ENCODE measurements at places on chromosomes 1 and 21.

- peak; percentile 49 for DNase-seq
Observed at GRCh38 chr1:201013991-201014815, 9.3 kb downstream of the KIF21B start.

DNA sequence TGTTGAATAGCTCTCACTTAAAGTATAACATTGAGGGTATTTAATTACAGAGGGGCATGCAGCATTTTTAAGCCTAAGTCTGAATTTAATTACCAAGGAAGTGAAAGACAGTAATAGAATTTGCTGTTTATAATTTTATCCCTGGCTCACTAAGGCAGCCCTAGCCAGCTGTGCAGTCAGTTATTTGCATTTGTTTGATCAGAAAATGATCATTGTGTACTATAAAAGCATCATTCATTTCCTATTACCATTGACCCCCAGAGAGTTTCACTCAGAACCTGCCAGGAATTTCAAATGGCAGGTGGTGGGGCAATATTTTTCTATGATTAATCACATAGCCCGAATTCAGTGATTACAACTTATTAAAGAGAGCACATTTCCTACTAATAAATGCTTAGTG lies 277.1 kb upstream of the KAZN start:
- DNase-seq: no peak

- no peak for DNase-seq
Observed at GRCh38 chr1:224559981-224560728, 56.0 kb upstream of the CNIH3 start.

GRCh38 chr1:15289251-15289651 lies 42.2 kb downstream of the FHAD1 start:
- DNase-seq: no peak

GRCh38 chr21:38097789-38098188 lies 159.0 kb upstream of the KCNJ15 start:
- no peak for DNase-seq

DNA sequence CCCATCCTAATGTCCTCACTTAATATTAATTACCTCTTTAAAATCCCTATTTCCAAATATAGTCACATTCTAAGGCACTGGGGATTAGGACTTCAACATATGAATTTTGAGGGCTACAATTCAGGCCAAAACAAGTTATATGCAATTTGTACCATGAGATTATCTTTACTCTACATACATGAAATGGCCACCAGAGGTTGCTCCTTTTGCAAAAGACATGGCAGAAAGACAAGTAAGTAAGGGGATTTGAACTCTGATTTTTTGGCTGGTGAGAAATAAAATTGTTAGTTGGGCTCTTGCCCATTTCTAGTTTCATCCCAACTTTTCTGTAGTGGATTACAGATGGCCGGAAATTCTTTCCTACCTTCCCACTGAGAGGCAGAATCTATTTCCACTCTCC lies 4.8 kb upstream of the ALG6 start:
- no peak for DNase-seq

DNA sequence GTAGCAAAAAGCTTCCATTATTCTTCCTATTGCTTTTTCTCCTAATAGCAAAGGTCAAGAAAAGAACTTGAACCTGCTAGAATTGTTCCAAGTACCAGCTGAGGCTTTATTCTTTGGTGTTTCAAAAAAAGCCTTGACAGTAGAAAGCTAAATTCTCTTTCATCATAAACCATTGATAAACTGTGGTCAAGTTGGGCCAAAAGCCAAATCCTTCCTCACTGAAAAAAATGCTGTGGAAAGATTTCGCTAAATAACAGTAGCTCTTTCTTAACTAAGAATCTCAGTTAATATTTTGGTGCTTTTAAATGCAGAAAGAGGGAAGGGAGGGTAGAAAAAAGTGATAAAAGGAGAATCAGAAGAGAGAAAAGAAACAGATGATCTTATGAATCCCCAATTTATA lies 14.0 kb upstream of the JAM2 start:
- DNase-seq: no peak

GRCh38 chr21:14533499-14534428 lies 12.4 kb downstream of the SAMSN1 start:
- no peak for DNase-seq

DNA sequence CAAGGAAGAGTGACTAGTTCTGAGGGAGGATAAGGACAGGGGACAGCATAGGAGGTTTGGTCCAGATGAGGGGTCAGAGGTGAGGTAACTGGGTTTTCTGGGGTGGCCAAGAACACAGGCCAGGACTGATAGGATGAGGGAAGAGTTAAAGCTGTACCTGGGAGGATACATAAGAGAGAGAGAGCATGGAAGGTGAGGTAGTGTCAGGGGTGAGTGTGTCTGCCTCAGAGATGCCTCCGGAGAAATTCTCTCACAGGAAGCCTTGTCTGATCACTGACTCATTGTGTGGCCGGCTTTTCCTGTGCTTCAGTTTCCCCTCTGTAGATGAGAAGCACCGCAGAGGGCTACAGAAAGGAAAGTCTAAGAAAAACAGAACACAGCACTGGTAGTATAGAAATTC lies 40.2 kb downstream of the FASLG start:
- DNase-seq: no peak

- DNase-seq: no peak
Observed at GRCh38 chr1:43913666-43914360, 19.8 kb upstream of the ARTN start.

- DNase-seq: no peak
Observed at GRCh38 chr1:195738966-195739650, 869.1 kb downstream of the KCNT2 start.

- no peak for DNase-seq
Observed at GRCh38 chr1:16925635-16926490, 4.1 kb downstream of the CROCC start.

- no peak for DNase-seq
Observed at GRCh38 chr1:192892934-192893333, 84.1 kb downstream of the RGS2 start.

GRCh38 chr1:25906644-25907300 lies 553 bp upstream of the STMN1 start:
- DNase-seq: peak; percentile 61

DNA sequence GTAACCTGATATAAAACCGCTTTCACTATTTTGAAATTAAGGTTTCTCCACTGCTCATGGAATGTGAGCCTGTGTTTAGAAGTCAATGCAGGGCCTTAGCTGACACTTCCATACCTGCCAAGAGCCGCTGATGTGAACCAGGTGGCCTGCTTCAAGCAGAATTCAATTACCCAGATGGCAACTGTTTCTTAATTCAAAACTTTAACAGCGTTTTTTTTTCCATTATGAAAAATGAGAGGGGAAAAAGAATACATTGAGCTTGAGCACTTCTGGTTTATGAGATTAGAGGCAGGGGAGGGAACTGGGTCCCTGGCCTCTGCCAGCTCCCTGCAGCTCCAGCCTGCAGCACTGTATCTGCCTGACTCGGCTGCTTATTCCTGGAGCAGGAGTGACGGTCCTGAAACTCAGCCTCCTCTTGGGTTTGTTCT lies 7.7 kb upstream of the ATP1A1 start:
- DNase-seq: no peak

DNA sequence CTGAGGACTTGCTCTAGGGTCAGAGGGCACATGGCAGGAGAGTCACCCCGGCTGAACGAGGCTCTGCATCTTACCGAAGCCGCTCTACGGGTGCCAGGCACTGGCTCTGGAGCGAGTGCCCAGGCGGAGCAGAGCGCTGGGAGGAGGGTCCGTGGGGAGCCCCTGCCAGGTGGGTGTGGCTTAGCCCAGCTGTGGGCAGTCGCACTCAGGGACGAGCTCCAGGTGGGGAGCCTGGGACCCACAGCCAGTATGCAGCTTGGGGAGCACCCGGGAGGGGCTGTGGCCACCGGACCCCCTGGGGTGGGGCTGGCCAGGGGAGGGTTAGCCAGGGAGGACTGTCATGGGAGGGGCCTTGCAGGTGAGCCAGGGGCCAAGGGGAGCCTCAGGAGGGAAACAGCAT lies 3.8 kb downstream of the AGRN start:
- no peak for DNase-seq

GRCh38 chr1:27967106-27967883 lies 7.5 kb downstream of the XKR8 start:
- no peak for DNase-seq

GRCh38 chr1:110188035-110188618 lies 22.0 kb upstream of the KCNC4 start:
- DNase-seq: no peak

DNA sequence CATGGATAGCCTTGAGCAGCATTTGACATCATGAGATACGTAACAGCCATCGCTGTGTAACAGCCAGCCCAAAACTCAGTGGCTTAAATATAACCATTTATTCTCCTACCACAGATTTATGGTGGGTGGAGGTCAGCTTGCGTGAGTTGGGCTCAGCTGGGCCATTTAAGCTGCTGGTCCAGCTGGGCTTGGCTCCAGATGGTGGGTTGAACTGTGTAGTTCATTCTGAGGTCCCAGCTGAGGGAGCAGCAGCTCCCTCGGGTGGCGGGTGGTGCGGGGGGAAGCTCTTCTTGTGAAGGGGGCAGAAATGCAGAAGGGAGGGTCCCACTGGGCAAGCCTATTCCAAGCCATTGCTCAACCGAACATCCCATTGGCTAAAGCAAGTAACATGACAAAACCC lies 75.9 kb downstream of the IGSF21 start:
- no peak for DNase-seq

- DNase-seq: no peak
Observed at GRCh38 chr1:99811075-99811474, 39.1 kb upstream of the AGL start.

DNA sequence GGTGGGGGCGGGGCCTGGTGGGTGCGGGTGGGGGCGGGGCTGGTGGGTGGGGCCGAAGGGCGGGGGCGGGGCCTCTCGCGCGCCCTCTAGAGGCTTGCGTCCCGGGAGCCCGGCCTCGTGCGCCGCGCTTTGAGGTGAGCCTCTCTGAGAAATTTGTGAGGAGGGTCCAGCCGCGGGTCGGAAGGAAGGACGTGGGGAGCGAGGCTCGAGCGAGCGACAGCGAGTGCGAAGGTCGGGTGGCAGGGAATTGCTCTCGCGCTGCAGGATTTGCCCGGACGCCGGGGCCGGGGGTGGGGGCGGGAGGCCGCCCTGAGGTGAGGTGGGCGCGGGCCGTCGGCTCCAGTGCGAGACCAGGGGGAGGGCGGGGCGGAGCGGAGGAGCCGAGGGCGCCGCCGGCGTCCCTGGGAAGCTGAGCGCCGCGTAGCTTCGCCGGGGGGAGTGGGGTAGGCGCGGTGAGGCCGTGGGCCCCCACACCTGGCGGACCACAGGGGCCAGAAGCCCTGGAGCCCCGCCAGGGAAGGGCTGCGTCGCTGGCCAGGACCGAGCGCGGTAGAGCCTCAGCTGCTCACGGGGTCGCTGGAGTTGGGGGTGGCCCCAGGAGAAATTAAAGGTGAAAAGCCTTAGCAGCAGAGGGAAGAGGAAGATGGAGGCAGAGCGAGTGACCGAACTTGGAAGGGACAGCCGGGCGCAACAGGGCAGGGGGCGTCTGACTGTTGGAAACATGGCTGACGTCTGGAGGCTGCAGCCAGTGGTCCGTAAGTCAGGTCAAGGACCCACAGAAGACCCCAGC lies 754 bp upstream of the LSS start:
- peak; percentile 39 for DNase-seq

- no peak for DNase-seq
Observed at GRCh38 chr1:20469406-20470076, 16.5 kb downstream of the CAMK2N1 start.

DNA sequence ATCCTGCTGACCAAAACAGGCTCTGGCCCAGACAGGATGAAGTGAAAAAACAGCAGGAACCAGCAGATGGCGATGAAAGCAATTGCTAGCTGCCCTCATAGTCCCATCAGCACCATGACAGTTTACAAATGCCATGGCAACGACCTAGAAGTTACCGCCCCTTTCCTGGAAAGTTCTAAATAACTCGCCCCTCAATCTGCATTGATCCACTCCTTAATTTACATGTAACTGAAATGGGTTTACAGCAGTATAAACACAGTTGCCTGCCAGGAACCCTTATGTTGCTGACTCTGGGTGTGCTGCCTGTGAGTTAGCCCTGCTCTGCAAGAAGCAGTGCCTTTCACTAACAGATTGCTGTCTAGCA lies 65.5 kb upstream of the CR1L start:
- DNase-seq: peak; percentile 83

GRCh38 chr1:46166521-46167462 lies 8.1 kb upstream of the TSPAN1 start:
- no peak for DNase-seq

DNA sequence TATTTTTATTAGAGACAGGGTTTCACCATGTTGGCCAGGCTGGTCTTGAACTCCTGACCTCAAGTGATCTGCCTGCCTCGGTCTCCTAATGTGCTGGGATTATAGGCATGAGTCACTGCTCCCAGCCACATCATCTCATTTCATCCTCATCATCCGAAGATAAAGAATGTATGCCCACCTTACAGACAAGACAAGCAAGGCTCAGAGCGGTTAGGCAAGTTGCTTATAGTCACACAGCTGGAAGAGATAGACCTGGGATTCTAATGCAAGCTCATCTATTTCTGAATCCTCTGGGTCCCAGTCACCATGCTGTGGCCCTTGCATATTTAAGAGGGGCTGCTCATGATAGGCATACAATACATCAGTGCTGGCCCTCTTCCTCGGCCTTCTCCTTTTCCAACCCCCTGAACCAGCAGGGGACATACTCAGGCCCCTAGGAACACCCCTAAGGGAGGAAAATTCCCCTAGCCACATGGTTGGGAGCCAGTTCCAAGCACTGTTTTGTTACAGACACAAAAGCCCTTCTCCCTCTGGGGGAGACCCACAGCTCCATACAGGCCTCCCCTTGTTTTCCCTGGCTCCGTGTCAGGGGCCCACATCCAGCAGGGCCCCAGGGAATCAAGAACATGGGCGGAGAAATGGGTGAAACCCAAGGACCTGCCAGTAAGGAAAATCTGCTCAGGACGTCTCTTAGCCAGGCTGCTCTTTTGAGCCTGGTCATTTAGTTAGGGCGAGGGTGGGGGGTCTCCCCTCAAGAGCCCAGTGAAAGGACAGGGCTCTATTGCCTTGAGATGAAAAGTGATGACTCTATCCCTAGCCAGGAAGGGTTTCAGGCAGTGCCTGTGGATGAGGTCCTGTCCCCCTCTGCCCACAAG lies 6.9 kb downstream of the CSRP1 start:
- DNase-seq: peak; percentile 98

DNA sequence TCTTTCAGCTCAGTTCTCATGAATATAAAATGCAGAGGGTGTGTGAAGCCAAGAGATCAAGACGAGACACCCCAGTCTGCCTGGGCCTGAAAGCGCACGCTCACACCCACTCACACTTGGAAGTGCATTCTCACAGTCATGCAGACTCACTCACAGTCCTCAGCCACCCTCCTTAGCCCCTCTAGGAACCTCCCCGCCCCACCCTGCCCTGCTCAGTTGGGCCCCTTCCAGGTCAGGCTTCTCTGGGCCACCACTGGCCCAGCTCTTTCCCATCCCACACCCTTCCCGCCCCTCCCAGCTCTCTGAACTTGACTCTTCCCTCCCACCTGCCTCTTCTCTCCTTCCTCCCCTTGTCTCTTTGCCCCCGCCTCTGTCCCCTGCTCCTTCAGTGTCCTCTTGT lies 93.8 kb downstream of the EPHB2 start:
- no peak for DNase-seq

DNA sequence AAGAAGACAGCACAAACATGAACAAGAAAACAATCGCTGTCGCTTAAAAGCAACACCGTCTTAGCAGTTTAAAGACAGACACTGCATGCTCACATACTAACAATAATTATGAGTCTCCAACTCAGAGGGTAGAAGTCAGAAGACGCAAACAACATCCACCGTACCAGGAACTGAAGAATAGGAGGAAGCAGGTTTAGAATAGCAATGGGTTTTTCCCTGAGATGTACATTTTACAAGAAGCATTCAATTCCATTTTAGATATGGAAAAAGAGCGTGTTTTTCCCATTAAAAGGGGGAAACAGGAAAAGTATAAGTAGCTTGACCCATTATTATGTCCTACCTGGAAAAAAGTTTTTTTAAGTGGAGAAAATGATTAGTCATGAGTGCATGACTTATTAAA lies 34.5 kb upstream of the KCNE1 start:
- DNase-seq: peak; percentile 43
